ENCODE measurements at places on chromosomes 16 and 17.

GRCh38 chr17:72362376-72363088, 241.7 kb downstream of the SOX9 start:
- no peak for DNase-seq

GRCh38 chr16:80710918-80711317, 93.5 kb downstream of the CDYL2 start:
- DNase-seq = no peak

- no peak for DNase-seq
Measured at GRCh38 chr16:89455692-89456091, 34.7 kb downstream of the ANKRD11 start.

DNA sequence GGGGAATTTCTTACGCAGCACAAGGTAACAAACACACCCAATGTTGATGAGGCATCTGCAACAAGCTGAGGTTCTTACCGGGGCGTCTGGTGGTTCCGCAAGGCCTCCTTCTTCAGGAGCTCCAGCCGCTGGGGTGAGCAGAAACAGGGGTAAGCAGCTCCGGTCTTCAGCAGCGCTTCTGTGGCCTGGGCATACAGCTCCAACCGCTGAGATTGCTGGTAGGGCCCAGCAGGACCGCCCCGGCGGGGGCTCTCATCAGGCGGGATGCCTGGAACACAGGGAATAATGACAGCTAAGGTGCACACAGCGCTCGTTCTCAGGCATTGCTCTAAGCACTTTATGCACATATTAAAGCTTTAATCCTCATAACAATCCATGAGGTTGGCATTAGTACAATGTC, 12.7 kb downstream of the EARS2 start:
- no peak for DNase-seq

GRCh38 chr16:23064639-23065038, 84.6 kb downstream of the USP31 start:
- no peak for DNase-seq

GRCh38 chr17:54969658-54970572, 1.4 kb downstream of the STXBP4 start:
- DNase-seq = no peak

GRCh38 chr16:11570806-11571205, 15.9 kb downstream of the LITAF start:
- no peak for DNase-seq

- no peak for DNase-seq
Measured at GRCh38 chr16:65828296-65828695, 538.2 kb upstream of the CDH5 start.

DNA sequence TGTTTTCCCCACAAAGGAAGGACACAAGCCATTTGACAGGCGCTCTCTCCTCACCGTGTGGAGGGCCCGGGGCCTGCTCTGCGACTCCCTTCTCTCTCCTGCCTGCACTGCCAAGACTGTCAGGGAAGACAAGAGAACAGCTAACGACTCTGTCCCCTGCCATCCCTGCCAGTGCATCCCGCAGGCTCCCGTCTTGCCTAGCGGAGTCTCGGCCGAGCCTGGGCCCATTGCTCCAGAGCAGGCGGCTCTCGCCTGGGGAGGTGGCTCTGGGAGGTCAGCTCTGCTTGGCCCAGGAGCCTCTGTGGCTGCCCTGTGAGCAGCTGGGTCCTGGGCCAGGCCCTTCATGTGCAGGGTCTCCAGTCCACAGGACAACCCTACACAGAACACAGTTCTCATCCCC, 53.0 kb downstream of the WNT3 start:
- DNase-seq = no peak

- DNase-seq = no peak
Measured at GRCh38 chr16:27430923-27431484, 29.0 kb downstream of the IL21R start.

- no peak for DNase-seq
Measured at GRCh38 chr16:89764711-89765201, 43.4 kb downstream of the ZNF276 start.

- no peak for DNase-seq
Measured at GRCh38 chr17:48571024-48571818, 6.9 kb downstream of the HOXB4 start.

- DNase-seq = no peak
Measured at GRCh38 chr17:62995377-62995885, 29.4 kb downstream of the TANC2 start.

DNA sequence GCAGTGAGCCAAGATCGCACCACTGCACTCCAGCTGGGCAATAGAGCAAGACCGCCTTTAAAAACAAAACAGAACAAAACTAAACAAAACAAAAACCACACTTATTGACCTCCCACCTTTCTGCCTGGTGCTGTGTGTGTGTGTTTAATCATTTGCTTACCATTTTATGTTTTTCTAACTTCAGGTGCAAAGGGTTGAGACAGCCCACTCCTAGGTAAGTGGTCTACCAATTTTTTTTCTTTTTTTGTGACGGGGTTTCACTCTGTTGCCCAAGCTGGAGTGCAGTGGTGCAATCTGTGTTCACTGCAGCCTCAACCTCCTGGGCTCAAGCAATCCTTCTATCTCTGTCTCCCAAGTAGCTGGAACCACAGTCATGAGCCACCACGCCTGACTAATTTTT, 65.8 kb downstream of the SALL1 start:
- DNase-seq = no peak

- peak; percentile 32 for DNase-seq
Measured at GRCh38 chr17:56653877-56654276, 60.4 kb downstream of the NOG start.

- DNase-seq = peak; percentile 30
Measured at GRCh38 chr16:58501242-58502131, 1.5 kb downstream of the NDRG4 start.

GRCh38 chr16:74140557-74140956, 156.1 kb upstream of the PSMD7 start:
- no peak for DNase-seq

DNA sequence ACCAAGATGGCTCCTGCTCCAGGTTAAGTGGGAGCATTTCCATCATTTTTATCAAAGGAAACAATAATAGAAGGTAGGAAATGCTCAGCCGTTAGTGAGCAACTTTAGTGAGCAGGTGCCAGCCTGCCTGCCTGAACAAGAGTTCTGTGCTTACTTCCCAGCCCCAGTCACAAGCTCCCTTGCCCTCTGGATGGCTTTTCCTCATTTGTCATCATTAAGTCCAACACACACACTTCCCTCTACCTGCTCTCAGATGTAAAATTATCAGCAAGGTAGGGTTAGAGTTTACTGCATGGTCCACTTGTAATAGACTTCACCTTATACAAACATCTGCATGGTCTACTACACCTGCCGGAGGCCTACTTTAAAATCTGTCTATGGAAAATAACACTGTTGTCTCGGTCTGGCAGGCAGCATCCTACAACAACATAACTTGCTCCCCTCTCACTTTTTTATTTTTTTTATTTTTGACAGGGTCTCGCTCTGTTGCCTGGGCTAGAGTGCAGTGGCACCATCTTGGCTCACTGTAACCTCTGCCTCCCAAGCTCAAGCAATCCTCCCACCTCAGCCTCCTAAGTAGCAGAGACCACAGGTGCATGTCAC, 12.7 kb downstream of the TEX2 start:
- DNase-seq = no peak

DNA sequence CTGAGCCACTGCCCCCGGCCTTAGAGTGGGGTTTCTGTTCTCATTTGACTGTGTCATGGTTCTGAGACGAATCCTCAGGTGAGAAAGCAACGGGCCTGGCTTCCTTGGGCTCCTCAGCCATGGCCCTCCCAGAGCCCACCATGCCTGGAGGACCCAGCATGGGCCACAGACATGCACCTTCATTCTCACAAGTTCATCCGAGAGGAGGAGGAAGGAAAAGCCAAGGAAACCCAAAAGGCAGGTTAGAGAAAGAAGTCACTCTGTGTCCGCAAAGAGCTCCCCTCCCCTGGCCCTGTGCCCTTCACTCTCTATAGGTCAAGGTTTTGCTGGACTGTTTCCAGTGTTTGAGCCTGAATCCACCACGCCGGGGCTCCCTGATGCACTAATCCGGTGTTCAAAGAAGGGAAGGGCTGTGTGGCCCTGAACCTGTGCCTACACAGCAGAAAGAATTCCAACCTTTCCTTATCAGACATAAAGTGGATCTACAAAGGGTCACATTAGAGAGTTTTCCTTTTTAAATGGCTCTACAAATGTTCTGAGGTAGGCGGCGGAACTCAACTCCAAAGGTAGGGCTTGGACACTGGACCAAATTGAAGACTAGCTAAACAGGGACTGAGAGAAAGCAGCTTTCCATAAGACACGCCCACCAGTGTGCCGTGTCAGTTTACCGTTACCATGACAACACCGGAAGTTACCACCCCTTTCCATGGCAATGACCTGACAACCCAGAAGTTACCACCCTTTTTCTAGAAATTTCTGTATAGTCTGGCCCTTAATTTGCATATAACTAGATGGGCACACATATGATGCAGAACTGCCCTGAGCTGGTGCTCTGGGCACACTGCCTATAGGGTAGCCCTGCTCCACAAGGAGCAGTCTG, 15.9 kb upstream of the PECAM1 start:
- DNase-seq = no peak

DNA sequence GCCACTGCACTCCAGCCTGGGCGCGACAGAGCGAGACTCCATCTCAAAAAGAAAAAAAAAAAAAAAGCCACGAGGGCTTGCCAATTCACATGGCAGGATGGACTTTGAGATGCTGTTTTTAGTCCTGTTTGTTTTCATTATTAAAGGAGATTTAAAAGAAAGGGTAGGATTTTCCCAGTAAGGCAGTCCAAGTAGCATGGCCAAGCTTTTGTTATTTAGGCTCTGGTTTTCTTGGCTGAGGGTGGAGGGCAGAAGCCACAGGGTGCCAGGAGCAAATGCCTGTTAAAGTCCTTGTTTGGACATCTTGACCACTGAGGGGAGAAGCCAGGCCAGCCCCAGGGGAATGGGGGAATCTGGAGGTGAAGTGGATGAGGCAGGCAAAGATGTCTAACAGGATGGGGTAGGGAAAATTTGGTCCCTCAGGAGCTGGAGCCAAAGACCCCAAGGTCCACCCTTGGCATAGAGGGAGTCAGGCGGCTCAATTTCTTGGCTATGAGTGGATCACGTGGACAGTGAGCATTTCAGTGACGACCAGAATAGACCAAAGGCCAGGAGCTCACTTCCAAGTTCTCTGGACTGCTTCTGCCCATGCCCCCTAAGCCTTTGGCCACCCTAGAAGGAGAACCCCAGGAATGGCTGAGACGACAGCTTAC, 20.8 kb upstream of the PLLP start:
- no peak for DNase-seq

- no peak for DNase-seq
Measured at GRCh38 chr16:31064882-31065461, 9.1 kb downstream of the ZNF668 start.

GRCh38 chr16:27748868-27749546, 199.1 kb downstream of the KATNIP start:
- DNase-seq = peak; percentile 10

- no peak for DNase-seq
Measured at GRCh38 chr17:75773121-75773807, 8.3 kb upstream of the GALK1 start.

- no peak for DNase-seq
Measured at GRCh38 chr17:75893305-75894048, 3.3 kb downstream of the TRIM65 start.

- no peak for DNase-seq
Measured at GRCh38 chr16:23398987-23399805, 53.8 kb downstream of the COG7 start.

All from activated T-cell treated with anti-CD3 and anti-CD28 coated beads for 1 hour (primary cell).